AML-193 (cell line): ENCODE measurements at places on chromosomes 6 and 20.

- no peak for DNase-seq
Measured at GRCh38 chr6:45998524-45998923, 17.1 kb downstream of the CLIC5 start.

- DNase-seq = no peak
Measured at GRCh38 chr6:6629402-6629801, 40.9 kb downstream of the LY86 start.

GRCh38 chr6:63098789-63099188 lies 112.5 kb upstream of the FKBP1C start:
- no peak for DNase-seq

DNA sequence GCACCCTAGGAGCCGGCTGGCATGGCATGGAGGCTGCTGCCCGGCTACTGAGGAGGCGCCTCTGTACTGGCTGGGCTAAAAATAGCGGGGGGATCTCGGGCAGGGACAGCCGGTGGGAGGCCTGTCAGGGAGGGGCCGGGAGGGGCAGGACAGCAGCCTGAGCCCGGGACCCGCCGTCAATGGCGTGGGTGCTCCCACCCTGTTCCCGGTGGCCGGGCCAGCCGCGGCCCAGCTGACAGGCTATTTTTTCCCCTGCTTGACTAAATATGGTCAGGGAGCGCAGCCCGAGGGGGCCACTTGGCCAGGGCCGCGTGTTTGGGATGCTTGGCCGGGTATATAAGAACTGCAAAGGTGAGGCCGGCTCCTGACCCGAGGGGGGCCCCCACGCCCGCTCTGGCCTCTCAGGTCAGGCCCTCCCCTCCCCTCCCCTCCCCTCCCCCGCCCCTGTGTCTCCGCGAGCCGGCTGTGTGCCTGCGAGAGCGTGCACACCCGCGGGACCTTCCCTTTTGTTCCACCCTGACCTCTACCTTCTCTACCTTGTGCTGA lies 74.4 kb upstream of the GATA5 start:
- DNase-seq = no peak

- no peak for DNase-seq
Measured at GRCh38 chr6:3194535-3195419, 32.7 kb downstream of the TUBB2B start.

DNA sequence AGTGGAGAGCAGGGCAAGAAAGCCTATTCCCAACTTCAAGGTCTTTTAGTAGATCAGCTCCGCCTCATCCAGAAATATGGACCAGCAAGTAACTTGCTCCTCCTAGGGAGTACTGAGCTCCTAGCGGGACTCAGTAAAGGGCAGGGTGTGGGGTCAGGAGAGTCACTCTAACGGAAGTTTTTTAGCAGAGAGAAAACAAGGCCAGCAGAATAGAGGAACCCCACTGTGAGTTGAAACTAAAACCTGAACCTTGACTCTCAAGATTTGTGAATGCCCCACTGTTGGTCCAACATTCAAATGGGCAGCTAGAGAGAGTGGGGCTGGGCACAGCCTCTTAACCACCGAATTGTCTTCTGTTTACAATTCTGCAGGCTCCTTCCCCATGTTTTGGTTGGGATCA lies 244.8 kb downstream of the FARS2 start:
- no peak for DNase-seq

GRCh38 chr6:111266276-111266675 lies 179.0 kb downstream of the SLC16A10 start:
- no peak for DNase-seq
